Activated T-helper 2 cell treated with anti-CD3 and anti-CD28 coated beads, Interferon-gamma antibody, Interleukin-2, Interleukin-4, amounts not matched to agents 10 μg/mL and 5 μg/mL and 100 μg/mL, durations not matched to agents 14 hours and 24 hours and 36 hours (primary cell): ENCODE measurements at places on chromosomes 5 and 9.
A peak's percentile ranks its signal among the peaks of the same experiment; 100 is the strongest.

GRCh38 chr9:21558079-21558478 lies 76.0 kb upstream of the IFNE start:
- no peak for DNase-seq

- DNase-seq: no peak
Measured at GRCh38 chr9:113682297-113682771, 193.8 kb upstream of the ZNF618 start.

GRCh38 chr9:63859475-63860215 lies 1425.4 kb downstream of the FOXD4L5 start:
- no peak for DNase-seq

GRCh38 chr9:121640076-121640475 lies 11.4 kb upstream of the DAB2IP start:
- peak; percentile 14 for DNase-seq

GRCh38 chr5:180170106-180170809 lies 38.8 kb downstream of the RASGEF1C start:
- no peak for DNase-seq

GRCh38 chr9:104798209-104798995 lies 34.5 kb downstream of the NIPSNAP3B start:
- no peak for DNase-seq

- DNase-seq: no peak
Measured at GRCh38 chr5:42606464-42606869, 150.2 kb upstream of the CCDC152 start.

- no peak for DNase-seq
Measured at GRCh38 chr9:91880378-91880972, 69.6 kb downstream of the ROR2 start.

DNA sequence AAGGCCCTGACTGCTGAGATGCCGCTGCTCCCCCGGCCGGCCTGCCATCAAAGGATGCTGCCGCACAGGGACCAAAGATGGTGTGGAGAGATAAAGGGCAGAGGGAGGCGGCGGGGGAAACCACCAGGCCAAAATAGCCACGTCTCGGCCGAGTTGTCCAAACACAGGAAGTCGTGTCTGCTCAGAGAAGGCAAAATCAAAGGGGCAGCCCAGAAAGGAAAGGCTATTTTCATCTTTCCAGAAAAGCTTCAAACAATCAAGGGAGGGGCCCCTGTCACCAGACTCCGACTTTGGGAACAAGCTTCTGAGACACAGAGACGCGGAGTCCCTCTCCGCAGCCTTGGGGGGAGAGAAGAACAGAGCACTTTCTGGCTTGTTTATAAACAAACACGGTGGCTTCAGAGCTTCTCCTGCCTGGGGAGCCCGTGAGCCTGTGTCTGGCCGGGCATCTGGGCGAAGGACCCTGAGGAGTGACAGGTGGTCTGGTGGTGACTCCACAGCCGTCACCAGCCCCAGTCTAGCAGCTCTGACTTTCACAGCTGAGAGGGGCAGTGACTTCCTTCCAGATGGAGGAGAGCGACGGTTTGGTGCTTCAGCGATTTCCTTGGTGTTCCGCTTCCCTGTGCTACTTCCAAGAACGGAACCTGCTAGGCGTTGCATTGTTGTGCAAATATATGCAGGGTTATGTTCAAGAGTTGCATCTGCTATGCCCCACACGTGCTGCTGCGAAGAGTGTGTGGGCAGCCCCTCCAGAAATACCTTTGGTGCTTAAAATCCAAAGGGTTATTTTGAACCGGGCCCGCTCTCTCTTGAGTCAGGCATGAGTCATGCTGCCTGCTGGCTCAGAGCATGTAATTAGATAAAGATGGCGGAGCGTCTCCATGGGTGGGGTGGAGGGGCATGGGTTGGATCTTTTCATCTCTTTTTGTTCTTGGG lies 24.0 kb downstream of the ADAMTSL2 start:
- no peak for DNase-seq

DNA sequence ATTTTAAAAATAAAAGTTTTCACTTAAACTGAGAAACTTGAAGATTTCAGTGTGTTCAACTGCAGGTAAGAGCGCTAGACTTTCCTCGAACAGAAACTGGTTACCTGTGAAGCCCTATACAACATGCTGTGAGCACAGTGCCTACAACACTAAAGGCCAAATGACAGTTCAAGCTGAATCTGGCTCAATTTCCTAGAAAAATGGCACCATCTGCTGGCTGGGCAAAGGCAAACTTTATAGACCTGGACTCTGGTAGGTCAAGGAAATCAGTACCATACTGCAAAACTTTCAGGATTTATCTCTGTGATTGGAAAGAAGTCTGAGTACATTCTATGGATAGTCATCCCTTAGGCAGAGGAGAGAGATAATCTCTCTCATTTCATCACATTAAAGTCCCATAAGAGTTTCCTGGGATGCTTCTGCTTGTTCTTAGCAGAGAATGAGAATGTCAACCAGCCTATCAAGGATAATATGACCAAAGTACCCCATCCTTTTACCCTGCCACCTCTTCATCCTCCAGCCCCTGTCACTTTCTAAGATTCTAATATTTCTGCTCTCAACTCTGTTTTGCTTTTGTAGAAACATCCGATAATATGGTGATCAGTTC lies 31.8 kb upstream of the FOXB2 start:
- no peak for DNase-seq

DNA sequence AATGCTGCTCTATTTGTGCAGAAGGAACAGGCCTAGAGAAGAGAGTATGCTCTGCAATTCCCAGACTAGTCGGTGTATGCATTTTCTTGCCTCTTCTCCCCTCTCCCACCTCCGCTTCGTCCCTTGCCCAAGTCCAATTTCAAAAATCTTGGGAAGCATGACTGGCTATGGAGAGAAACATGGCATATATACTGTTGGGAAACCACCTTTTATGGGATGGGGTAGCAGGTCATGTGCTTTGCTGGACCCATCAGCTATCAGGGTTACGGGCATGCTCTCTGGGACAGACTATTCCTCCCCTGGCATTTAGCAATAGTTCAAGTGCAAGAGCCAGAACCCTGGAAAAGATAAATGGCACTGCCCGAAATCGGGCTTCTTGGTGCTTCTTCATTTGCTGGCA lies 12.0 kb downstream of the ISL1 start:
- DNase-seq: no peak

DNA sequence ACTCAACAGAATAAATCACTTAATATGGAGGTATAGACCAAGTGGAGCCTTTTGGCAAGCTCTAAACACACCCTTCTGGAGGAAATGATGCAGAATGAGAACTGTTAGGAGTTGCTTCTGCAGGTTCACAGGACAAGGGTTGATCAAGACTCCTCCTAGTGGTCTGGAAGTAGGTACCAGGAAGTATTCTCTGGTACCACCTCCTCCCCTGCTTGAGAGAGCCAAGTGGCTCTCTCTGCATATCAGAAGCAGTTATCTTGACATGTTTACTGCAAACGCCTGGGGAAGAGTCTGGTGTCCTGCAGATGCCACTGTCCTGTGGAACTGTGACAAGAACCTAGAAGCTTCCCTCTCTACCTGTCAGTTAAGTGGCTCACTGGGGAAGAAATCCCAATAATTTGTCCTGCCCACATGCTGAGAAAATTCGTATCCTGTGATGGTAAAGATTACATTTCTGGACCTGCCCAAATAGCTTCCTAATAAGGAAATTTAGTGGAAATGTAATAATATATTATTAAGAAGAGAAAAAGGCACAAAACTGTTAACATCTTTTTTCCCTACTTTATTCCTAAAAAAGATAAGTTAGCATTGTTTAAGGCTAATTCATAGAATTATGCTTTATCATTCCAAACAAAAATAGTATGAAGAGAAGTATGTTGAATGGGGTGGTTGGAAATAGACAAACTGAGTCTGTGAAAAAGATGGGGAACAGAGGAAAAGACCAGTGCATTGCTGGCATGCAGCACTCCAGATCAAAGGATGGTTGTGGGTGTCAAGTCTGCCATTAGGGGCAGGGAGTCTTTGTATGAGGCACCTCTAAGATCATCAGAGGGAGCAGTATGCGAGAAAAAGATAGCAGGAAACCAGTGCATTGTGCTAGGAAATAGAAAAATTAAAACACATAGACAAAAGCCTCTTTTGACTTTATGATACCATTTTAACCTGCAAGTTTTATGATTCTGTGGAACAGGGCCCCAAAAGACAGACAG lies 118.8 kb downstream of the CDC42SE2 start:
- peak; percentile 56 for DNase-seq

GRCh38 chr5:128213340-128213739 lies 129.8 kb downstream of the SLC12A2 start:
- DNase-seq: no peak

- no peak for DNase-seq
Measured at GRCh38 chr9:100134731-100135130, 35.7 kb downstream of the INVS start.

DNA sequence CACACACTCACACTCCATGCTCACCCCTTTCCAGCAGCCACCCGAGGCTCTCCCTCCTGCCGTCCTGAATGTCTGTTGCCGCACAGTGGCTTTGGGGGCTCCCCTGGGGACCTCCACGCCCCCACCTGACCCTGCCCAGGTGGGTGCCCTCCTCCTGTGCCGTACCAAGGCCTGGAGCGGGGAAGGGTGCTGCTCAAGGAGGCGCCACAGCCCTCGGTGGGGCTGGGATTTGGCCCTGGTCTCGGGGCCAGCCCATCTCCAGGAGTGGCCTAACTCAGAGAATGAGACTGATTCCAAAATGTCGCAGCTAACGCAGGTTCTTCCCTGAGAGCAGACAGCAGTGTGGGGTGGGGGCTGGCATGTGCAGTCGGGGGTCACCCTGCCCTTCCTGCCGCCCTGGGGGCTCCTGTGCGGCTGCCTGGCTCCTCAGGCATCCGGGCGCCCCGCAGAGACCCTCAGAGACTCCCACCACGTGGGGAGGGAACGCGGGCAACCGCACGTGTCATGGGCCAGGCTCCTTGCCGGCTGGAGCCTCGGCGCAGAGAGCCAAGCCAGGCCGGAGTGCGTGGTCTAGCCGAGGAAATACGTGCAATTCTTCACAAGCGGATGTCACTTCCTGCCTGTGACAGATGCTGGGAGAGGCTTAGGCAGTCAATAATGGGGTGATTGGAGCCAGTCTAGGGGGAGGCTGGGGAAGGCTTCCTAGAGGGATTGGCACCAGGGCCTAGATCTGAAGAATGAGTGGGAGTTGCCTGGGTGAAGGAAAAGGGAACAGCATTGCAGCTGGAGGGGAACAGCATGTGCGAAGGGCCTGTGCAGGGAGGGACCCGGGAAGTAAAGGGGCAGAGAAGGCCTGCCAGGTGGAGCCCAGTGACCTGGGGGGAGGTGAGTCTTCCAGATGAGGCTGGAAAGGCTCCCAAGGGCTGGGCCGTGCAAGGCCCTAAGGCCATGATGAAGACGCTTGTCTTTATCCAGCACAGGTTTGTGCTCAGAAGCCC lies 44.1 kb downstream of the C9orf50 start:
- no peak for DNase-seq

DNA sequence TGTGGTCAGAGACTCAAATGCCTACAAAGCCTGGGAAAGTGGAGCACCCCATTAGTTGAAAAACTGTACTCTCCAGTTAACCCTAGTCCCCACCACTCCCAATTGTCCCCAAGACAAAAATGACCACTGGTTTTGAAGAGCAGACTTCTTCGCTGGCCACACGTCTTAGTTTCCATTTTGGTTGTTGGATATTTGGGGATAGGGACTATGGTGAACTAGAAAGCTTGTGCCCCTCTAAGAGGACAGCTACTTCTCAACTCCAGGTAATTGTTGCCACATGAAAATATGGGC lies 109.4 kb upstream of the SPRY4 start:
- DNase-seq: no peak

- DNase-seq: no peak
Measured at GRCh38 chr5:949815-950560, 57.3 kb downstream of the TRIP13 start.

- DNase-seq: no peak
Measured at GRCh38 chr5:50302815-50303490, 138.1 kb downstream of the EMB start.
